Smooth muscle cell of the coronary artery (primary cell): ENCODE measurements at places on chromosomes 2 and 18. TPM values are rescaled to one million over a fixed set of nuclear protein-coding genes. Genes with fewer than 3 reads are reported as not detected.

Gene IL1R1
- total RNA-seq, result 56.8 and 199 TPM in 2 replicates

Gene UGT1A4
- not detected in 2 replicates for total RNA-seq

Gene TIGD1
- total RNA-seq, result 1.2 and 1.7 TPM in 2 replicates

Gene MAL
- total RNA-seq, result not detected in 2 replicates

Gene COPS7B
- 11.7 and 14.4 TPM in 2 replicates for total RNA-seq

Gene HRH4
- total RNA-seq, result 0.08 and 0.12 TPM in 2 replicates

Gene GNLY
- total RNA-seq, result not detected in 2 replicates
